ENCODE measurements at places on chromosomes 3 and 15.

GRCh38 chr3:98343647-98344507 lies 9.8 kb upstream of the OR5K4 start:
- DNase-seq = peak; percentile 39

GRCh38 chr3:79032686-79033318 lies 735.0 kb downstream of the ROBO1 start:
- no peak for DNase-seq

DNA sequence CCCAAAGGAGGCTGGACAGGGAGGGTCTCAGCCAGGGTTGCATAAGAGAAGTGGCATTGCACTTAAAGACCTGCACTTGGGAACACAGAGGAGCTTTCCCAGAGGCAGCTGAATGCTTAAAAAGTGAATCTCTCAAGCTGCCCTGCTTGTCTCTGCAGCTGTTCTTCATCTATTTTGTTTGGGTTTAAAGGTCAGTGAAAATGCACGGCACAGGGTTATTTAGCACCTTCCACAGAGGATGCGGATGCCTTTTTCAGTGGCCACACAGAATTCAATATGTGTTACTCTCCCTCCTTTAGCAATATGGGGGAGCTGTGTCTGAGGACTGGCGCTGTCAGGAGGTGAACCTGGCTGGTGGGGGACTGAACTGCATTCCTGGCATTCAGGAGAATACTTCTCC lies 22.7 kb upstream of the CTNNB1 start:
- DNase-seq = no peak

DNA sequence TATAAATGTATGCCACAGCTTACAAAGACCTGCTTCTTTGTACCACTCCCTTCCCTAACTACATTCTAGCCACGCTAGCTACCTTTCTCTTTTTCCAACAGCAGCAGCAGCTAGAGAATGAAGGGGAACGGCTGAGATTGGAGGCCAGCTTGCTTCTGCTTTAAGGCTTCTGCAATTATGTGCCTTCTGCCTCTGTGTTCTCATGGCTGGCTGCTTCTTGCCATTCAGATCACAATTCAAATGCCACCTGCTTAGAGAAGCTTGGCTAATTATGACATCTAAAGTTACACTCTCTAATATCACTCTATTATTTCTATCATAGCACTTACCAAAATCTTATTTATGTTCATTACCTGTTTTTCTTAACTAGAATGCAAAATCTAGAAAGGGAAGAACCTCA lies 95.2 kb downstream of the RYK start:
- DNase-seq = no peak

DNA sequence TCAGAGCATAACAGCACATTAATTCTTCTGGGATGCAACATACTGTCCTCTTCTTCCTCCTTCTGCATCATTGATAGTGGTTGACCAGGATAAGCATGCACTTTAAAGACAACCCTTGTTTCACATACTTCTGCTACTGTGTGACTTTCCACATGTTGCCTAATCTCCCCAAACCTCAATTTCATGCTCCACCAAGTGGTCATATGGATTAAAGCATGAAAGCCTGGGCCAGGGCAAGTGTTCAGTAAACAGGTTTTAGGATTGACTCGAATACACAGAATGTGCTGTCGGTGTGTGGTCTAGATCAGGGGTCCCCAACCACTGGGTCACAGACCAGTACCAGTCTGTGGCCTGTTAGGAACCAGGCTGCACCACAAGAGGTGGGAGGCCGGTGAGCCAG lies 22.5 kb upstream of the BFSP2 start:
- DNase-seq = peak; percentile 60

DNA sequence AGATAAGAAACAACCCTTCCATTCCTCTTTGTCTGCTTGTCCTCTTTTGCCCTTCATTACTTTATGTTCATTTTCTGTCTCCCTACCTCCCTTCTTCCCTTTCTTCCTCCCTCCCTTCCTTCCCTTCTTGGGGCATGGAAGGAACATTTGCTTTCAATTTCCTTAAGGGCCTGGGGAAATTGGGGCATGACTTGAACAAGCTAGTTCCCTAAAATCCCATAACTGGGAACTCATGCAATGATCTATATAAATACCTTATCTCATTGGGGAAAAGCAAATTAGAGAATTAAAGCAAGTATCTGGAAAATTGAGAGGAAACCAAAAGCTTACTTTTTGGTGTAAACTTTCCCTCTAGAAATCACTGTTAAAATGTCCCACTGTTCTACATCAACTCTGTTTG lies 35.7 kb downstream of the BOC start:
- DNase-seq = no peak

All from HuH-7 (cell line).